ENCODE measurements at places on chromosomes 5 and 9.

GRCh38 chr5:178476972-178477754, 113.0 kb downstream of the COL23A1 start:
- peak; percentile 94 for DNase-seq

DNA sequence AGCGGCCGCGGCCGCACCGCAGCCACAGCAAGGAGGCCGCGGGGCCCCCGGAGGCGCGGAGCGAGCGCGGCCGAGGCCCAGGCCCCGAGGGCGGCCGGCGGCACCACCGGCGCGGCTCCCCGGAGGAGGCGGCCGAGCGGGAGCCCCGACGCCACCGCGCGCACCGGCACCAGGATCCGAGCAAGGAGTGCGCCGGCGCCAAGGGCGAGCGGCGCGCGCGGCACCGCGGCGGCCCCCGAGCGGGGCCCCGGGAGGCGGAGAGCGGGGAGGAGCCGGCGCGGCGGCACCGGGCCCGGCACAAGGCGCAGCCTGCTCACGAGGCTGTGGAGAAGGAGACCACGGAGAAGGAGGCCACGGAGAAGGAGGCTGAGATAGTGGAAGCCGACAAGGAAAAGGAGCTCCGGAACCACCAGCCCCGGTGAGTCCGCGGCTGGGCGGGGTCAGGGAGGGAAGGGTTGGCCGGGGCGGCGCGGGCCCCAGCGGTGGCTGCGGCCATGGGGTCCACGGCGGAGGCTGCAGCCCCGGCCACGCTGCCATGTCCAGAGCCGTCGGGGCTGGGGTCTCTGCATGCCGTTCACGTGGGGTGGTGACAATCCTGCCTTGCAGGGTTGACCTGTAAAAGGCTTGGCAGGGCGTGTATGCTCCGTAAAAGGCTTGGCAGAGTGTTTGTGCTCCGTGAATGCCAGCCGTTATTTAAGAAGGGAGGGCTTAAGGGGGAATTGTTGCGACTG, 146.0 kb downstream of the CACNA1B start:
- DNase-seq = no peak

DNA sequence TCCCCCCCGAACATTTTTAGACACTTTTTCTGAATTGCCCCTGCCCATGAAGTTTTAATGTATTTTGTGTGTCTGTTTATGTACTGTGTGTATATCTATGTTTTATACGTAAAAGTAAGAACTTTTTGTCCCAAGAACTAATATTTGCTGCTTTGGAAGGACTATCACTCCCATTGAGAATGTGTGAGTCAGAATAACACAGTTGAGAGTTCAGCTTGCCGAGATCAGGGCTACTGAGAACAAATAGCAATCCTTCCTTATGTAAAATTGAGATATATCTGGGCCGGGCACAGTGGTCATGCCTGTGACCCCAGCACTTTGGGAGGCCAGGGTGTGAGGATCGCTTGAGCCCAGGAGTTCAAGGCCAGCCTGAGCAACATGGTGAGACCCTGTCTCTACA, 11.3 kb downstream of the GTF3C4 start:
- DNase-seq = no peak

DNA sequence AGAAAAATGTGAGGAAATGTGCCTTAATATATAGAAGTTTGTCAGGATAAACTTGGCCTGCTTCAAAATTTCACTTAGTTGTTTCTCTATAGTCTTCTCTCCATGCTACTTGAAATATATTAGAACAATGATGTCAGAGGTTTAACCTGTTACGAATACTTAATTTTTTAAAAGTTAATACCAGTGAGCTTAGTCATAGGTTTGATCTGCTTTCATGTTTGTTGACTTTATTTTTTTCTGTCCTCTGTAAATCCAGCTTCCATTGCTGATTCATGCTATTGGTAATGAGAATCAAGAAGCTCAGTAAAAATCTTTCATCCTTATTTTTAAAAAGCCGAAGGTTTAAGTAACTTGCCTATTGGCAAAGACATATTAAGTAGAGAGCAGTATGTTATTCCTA, 27.9 kb downstream of the BDP1 start:
- no peak for DNase-seq

GRCh38 chr9:34559624-34560455, 29.7 kb downstream of the CNTFR start:
- DNase-seq = no peak

DNA sequence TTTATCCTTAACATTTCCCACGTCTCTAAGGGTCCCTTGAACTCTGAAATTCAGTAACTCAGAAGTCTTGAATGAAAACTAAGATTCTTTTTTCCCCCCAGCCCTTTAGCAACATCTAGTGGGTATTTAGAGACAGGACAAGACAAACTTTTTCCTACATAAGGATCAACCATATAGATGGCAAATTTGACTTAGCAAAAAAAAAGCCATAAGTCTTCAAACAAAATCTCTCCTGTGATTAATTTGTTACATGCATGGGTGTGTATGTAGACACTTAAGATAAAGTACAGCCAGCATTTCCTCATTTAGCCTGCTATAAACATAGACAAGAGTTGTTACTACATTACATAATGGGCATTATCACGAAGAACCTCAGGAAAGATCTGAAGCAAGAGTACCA, 29.1 kb upstream of the ANKRD31 start:
- DNase-seq = peak; percentile 66

- DNase-seq = no peak
These were observed 183.5 kb upstream of the NFIB start for GRCh38 chr9:14497476-14497875.

GRCh38 chr5:171709930-171710329, 75.7 kb upstream of the SMIM23 start:
- DNase-seq = no peak

DNA sequence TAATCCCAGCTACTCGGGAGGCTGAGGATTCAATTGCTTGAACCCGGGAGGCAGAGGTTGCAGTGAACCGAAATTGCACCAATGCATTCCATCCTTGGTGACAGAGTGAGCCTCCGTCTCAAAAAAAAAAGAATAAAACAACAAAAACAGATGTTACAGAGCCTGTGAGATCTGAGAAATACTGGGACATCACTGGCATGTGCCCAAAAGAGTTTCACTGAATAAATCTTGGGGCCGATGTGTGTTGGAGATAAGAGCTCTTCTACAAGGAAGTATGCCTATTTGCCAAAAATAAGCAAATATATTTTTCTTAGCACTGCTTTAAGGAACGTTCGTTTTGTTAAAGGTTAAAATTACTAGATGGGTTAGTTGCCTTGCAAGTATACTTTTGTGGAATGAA, 55.1 kb downstream of the KIAA1958 start:
- no peak for DNase-seq

DNA sequence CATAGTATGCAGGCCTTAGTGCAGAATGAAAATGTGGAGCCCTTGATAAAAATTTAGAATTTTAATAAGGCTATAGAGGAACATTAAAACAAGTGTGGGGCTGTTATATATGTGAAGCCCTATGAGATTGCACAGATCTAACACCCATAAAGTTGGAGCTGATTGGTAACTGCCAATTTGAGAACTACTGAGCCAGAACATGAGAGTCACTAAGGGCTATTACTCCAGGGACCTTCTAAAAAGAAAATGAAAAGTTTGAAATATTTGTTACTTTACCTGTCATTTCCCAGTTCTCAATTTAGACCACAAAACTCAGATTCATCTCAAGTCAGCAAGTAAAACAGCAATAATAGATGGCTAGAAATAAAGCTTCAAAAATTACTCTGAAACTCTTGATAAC, 898.6 kb downstream of the TLE1 start:
- no peak for DNase-seq

- DNase-seq = no peak
These were observed 39.2 kb upstream of the EQTN start for GRCh38 chr9:27336126-27336525.

DNA sequence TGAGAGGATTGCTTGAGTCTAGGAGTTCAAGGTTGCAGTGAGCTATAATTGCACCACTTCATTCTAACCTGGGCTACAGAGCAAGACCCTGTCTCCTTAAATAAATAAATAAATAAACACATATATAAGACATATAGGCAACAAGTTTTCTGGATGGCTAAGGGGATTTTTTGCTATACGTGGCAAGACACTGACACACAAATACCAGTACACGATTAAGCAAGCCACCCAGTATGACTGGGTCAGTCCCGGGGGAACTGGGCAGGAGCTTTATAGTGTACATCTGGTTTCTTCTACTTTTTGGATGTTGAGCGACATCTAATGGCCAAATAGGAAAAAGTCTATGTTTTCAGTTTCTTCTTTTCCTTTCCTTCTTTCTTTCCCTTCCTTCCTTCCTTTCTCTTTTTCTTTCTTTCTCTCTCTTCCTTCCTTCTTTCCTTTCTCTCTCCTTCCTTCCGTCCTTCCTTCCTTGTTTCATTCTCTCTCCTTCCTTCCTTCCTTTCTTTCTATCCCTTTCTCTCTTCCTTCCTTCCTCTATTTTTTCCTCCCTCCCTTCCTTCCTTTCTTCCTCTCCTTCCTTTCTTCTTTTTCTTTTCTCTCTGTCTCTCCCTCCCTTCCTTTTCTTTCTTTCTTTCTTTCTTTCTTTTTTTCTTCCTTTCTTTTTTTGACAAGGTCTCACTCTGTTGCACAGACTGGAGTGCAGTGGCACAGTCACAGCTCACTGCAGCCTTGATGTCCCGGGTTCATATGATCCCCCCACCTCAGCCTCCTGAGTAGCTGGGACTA, 47.0 kb upstream of the PLIN2 start:
- DNase-seq = peak; percentile 28

DNA sequence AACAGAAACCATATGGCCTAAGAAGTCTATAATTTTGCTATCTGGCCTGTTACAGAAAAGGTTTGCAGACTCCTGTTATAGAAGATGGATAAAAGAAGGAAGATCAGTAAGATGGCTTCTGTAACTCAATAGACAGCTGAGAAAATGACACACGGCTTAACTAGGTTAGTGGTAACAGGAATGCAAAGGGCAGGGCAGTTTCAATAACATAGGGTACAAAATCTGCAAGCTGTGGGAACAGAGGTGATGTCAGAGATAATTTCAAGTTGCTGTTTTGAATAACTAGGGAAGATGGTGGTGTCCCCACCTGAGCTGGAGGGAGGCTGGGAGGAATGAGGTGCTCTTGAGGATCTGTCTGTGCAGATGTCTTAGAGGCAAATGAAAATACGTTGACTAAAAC, 106.5 kb downstream of the GLIS3 start:
- DNase-seq = no peak

DNA sequence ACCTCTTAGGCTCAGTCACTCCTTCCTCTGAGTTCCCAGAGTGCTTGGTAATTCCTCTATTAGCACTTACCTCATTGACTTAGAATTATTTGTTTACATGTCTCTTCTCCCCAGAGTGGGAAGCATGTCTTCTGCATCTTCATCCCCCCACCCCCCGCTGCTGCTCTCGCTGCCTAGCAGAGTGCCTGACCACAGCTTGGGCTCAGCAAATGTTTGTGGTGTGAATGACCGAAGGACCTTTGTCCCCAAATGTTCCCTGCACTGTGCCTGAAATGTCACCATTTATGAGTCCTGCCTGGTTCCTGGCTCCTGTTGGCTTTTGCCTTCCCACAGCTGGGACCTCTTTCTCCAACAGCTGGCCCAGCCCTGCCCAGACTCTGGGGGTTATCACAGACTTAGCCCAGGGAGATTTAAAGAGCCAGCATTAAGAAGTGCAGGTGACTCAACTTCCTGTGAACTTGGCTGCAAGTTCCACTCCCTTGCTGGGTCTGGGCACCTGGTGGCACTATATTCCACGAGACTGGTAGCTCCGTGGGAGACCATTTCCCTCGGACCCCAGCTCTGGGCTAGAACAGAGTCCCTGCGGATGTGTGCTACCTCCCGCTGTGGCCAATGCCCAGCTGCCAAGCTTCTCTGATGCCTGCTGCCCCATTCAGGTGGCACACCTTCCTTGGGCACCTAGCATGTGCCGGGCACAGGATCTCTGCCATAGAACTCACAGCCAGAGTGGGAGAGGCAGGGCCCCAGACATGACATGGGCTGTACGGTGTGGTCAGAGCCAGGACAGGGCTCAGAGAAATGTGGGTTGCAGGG, 1.8 kb upstream of the HMCN2 start:
- no peak for DNase-seq

GRCh38 chr5:102795526-102795925, 40.4 kb downstream of the PAM start:
- DNase-seq = no peak

GRCh38 chr5:66628561-66628960, 32.4 kb downstream of the MAST4 start:
- DNase-seq = no peak

DNA sequence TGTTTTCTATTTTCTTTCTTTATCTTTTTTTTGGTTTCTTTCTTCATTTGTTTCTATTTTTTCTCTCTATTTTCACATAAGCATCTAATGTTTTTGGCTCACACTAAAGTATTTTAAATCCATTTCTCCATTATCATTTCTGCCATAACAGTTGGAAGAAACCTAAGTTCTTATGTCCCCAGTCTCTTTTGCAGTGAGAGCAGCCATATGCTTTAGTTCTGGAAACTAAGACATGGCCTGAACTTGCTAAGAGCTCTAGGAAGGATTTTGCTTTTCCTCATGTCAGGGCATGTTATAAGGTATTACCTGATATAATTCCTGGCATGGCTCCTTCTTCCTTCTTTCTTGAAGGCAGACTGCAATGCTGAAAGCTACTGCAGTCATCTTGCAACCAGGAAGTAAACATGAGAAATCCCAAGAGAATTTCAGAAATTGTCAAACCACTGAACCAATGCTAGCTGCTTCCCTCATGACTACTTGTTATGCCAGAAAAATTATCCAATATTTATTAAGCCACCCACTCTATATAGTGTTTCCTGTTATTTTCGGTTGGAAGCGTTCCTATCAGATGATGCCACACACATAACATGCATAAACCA, 171.1 kb downstream of the TAF11L14 start:
- no peak for DNase-seq

DNA sequence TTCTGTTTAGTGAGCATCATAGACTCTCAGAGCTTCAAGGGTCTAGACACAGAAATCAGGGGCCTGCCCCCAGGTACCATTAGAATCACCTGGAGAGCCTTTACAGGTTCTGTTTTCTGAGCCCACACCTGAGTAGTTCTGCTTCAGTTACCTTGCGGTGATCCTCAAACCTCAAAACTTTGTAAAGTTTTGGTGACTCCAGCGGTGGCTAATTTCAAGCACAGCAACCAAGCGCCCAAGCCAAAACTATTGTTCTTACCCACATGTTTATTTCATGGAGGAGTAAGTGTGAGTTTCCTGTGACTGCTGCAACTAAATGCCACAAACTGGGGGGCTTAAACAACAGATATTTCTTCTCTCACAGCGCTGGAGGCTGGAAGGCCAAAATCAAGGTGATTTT, 108.9 kb downstream of the FOXD1 start:
- DNase-seq = no peak

DNA sequence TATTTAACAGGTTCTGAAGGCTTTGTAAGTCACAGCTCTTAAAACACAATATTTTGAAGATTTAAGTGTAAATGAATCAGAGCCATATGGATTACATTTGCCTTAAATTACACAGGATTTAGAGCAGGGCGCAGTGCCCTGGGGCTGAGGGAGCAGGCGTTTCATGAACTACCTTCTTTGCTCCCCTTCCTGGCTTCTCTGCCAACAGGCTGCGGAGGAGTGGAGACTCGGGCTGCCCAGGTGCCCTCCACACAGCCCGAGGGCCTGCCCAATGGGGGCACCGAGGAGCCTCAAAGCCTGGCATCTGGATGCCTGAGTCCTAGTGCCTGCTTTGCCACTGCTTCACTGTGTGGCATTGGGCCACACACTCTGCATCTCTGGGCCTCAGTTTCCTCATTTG, 90.6 kb upstream of the HAND1 start:
- DNase-seq = no peak

Measured in Kasumi-1 (cell line).